ENCODE measurements at places on chromosomes 2 and 18. TPM values are rescaled to one million over a fixed set of nuclear protein-coding genes. Genes with fewer than 3 reads are reported as not detected.

The SLC20A1 gene
- 64.3 TPM for total RNA-seq

DNA sequence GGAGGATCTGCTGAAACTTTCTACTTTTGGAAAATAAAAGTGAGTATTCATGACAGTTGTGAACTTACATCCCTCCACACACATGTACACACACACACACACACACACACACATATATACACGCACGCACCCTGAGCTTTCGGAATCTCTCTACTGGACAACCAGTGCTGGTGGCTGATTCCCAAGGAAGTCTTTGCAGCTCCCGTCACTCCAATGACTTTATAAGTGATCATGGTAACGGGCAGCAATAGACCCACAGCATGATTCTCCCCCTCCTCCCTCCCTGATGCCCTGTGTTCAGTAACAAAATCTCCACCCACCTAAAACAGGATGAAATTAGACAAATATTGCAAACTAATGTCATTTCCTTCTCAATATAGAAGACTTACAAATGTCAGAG lies 364.9 kb downstream of the IRS1 start:
- DNase-seq = no peak

The DLX2 gene
- total RNA-seq = 0.35 TPM

The HNMT gene
- 114 TPM for total RNA-seq

GRCh38 chr2:23460993-23461392 lies 76.0 kb downstream of the KLHL29 start:
- DNase-seq = no peak

GRCh38 chr2:41992671-41993434 lies 55.0 kb upstream of the PKDCC start:
- DNase-seq = no peak

DNA sequence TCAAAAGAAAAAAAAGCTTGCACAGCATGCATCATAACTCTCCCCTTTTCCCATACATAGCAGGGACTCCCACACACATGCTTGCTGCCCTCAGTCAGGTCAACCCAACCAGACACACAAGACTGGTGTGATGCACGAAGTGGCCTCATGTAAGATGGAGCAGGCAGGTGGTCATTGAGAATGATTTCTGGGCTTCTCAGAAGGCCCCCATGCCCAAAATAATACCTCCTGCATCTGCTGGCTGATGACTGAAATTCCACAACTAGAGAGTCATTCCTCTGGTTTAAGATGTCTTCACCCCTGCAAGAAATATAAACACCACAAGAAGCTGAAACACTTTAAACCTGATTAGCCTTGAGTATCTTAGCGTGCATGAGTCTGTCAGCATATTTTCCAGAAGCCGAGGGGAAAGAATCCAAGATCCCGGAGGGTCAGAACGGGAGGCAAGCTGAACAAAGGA lies 131.1 kb downstream of the AFF3 start:
- no peak for DNase-seq

- DNase-seq = no peak
Measured at GRCh38 chr2:122210898-122211856, 455.7 kb downstream of the TSN start.

DNA sequence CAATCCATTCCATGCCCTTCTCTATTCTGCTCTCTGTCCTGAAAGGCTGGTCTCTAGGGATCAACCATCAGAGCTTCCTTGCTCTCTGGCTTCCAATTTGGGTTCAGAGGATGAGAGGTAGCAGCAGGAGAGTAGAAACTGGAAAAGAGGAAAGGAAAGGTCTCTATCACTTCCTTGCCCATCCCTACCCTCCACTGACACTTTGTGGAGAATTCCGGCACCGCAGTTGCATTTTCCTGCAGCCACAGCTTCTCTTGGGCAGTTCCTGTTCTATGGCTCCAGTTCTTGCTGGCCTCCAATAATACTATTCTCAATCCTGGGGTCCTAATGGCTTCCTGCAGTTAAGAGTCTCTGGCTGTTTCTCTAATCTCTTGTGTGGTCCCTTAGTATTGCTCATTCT lies 13.3 kb upstream of the IMPACT start:
- DNase-seq = no peak

DNA sequence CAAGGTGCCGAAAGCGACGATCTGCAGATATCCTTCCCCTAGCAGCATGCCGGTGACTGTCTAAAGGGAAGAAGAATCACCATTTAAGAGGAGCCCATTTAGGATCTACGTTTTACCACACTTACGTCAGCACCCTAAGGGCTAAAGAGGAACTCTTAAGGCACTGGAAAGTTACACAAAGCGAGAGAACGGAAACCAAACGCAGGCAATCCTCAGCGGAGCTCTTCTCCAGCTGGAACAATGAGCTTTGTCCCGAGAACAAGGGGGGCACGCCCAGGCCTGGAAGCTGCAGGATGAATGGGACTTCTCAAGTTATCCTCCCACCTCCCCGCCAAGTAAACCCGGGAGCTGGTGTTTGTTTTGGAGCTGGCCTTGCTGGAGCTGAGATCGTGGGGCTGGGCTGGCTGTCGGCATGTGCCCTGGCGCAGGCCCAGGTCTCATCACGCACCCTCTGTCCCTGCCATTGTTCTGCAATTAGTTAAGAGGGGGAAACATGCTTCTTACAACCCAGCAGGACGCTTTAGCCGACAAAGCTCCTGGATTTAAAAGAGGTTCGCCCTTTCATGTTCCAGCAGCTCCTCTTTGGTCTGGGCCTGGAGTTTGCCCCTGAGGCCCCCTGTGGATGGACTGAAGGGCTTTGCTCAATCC lies 36.4 kb downstream of the PXDN start:
- DNase-seq = no peak

The ITGA4 gene
- total RNA-seq = 13.4 TPM

The REEP1 gene
- 6.1 TPM for total RNA-seq

DNA sequence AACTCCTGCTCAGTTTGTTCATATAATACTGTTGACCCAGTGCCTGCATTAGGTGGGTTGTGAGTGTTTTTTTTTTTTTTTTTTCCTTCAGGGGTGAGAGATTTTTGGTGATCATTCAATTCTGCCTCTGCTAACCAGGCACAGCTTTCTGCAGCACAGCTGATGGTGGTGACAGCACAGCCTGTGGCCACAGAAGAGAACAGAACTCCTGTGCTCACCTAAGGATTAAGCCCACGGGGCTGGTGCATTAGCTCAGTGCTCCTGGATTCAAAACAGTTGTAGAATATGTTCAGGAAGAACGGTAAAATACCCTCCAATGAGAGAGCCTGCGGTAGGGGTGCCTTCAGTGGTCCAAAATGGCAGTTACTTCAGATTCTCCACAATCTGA lies 42.0 kb downstream of the PKP4 start:
- DNase-seq = no peak

DNA sequence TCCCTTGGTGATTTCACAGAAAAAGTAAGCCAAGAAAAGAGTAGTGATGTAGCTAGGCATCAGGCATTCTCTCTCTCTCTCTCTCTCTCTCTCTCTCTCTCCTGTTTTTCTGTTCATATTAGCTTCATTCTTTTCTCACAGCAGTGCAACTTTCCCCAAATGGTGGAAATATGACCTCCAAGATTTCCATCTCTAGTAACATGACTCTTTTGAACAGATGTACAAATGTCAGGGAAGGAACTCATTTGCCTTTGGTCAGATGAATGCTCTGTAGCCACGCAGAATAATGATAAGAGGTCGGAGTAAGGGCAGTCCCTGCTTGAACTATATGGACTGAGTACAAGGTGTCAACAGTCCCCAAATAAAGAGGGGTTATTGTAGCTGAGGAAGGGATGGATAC lies 316.2 kb downstream of the GALNT13 start:
- no peak for DNase-seq

The COL4A4 gene
- 1.1 TPM for total RNA-seq

DNA sequence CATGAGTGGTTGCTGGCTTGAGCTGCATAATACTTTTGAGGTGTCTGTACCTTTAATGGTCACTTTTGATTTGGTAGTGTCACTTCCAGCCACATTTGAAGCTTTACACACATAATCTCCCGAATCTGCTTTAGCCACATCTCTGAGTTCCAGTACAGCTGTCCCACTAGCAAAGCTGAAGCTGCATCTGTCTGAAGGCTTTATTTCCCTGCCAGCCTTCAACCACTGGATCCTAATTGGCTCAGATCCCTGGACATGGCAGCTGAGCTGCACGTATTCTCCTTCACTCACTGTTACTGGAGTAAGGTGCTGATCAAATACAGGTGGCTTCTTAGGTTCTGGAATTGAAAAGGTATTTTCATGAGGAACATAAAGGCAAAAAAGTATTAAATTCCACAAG lies 99.7 kb downstream of the TTN start:
- no peak for DNase-seq

- DNase-seq = peak; percentile 39
Measured at GRCh38 chr18:77899972-77900754, 650.5 kb downstream of the GALR1 start.

The CTAGE1 gene
- not detected for total RNA-seq

GRCh38 chr18:22363867-22364463 lies 53.8 kb downstream of the CTAGE1 start:
- DNase-seq = no peak

GRCh38 chr2:225400060-225400511 lies 576 bp downstream of the NYAP2 start:
- no peak for DNase-seq

The SEMA4F gene
- 4.4 TPM for total RNA-seq

The SLC4A5 gene
- 2.1 TPM for total RNA-seq

DNA sequence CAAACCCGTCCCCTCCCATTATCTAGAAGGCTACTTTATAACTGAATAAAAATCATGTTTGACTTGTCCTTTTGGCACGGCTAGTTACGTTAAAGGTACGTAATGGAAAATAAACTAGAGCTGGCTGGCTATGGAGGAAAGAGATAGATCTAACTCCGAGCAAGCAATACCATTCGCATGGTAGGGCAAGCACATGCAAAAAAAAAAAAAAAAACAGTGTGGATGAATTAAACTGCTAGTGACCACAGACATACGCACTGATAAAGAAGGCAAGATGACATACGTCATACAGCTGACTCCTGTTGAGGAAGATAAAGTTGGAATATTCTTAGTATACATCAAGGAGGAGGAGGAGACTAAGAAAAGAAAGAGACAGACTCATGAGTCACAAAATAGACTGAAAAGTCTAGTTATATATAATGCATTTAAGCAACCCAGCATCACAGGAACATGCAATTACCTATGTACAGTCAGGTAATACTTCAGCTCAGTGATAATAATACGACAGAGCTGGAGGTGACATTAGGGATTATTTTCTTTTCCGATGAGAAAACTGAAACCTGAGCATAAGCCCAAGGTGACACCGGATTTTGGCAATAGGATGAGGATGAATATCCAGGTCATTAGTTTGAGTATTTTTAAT lies 37.9 kb upstream of the NARS1 start:
- no peak for DNase-seq

DNA sequence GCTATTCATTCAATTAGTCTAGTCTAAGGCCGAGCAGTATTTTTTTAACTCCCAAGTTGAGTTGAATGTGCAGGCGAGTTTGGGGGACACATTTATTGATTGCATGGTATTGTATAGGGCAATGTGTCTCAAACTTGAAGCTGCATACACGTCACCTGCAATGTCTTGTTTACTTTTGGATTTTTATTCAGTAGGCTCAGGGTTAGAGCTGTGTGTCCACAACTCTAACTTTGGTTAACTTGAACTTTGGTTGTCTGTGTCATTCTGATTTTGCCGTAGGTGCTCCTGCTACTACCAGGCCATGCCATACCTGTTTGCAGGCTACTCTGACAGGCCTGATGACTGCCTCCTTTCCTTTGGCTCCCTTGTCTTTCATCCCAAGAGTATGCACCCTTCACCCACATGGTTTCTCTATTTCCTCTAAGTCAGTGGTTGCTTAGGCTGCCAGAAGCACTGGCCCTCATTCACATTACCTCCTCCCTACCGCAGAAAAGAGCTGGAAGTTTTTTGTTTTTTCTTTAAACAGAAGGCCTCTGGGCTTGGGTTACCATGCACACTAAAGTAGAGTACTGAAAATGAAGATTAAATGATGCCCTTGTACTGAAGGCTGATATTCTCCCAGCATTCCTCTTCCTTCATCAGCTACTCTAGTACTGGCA lies 219.4 kb upstream of the SPOPL start:
- DNase-seq = no peak

- no peak for DNase-seq
Measured at GRCh38 chr2:159604159-159604558, 12.2 kb downstream of the BAZ2B start.

GRCh38 chr2:53600815-53601214 lies 166.8 kb upstream of the CHAC2 start:
- no peak for DNase-seq

- peak; percentile 31 for DNase-seq
Measured at GRCh38 chr2:138373993-138374408, 127.6 kb upstream of the SPOPL start.

DNA sequence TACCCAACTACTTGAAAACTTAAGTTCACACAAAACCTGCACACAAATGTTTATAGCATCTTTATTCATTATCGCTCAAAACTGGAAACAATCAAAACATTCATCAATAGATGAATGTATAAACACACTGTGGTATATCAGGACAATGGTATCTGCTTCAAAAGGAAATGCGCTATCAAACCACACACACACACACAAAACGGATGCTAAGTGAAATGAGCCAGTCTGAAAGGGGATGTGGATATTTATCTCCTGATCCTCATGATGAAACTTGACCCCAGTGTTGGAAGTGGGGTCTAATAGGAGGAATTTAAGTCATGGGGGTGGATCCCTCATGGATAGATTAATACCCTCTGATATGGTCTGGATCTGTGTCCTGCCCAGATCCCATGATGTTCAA lies 22.0 kb downstream of the PDCL3 start:
- no peak for DNase-seq

GRCh38 chr2:137842952-137843351 lies 121.3 kb upstream of the HNMT start:
- no peak for DNase-seq

The CCNT2 gene
- 46.7 TPM for total RNA-seq

DNA sequence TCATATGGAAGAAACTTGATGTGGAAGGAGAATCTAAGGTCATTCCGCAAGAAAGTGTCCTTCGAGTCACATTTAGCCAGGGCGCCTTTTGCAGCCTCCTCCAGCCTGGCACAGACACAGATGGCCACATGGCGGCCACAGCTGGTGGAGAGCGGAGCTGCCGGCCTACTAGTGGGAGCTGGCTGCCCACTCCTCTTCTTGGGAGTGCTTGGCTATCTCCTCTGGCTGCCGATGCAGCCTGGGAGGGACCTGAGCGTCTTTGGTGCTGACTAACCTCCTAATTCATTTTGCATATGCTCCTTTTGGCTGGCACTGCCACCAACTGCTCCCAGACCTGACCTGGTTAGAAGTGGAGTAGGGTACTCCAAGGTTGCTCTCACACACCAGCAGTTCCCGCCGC lies 199.3 kb upstream of the MYT1L start:
- DNase-seq = no peak

DNA sequence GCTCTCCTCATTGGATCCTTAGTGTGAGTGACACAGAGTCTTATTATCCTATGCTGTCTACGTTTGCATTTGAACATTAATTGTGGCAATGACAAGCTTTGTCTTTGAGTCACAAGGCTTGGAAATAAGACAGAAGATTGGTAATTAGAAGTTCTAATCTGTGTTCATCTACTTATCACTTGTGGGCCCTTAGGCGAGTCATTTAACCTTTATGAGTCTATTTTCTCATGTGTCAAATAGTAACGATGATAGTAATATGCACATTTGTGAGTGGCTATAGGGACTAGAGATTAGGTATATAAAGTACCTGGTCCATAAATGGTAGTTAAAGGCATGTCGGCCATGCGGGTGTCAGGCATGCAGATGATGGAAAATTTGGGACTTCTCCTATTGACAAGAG lies 105.6 kb upstream of the NABP1 start:
- no peak for DNase-seq

The LDAH gene
- total RNA-seq = 20.8 TPM
